Stimulated activated naive B cell treated with anti-CD40 and anti-IgM and Interleukin-4, amounts not matched to agents 10 μg/mL and 1 μg/mL and 100 μg/mL, for 72 hours (primary cell): ENCODE measurements at places on chromosomes 6 and 20.

GRCh38 chr6:43801495-43802181, 31.6 kb downstream of the VEGFA start:
- DNase-seq = no peak

GRCh38 chr20:23668477-23668951, 20.3 kb downstream of the CST4 start:
- peak; percentile 28 for DNase-seq

GRCh38 chr6:112286010-112286409, 31.6 kb upstream of the LAMA4 start:
- peak; percentile 3 for DNase-seq

DNA sequence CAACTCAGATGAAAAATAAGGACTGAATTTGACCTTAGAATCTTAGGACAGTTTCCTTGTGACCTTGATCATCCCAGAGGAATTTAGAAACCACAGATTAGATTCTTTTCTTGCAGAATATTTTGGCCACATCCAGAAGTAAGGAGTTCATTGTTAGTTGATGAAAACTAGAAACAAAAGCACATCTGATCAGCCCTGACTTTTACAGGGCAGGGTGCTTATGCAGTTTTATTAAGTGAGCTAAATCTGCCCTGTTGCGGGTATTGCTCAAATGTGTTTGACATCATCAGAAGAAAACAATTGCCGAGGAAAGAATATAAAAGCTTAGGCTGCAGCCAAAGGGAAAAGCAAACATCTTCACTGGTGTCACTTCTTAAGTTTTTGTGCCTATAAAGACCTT, 100.8 kb downstream of the MTFR2 start:
- DNase-seq = no peak

- DNase-seq = no peak
Measured at GRCh38 chr20:39851459-39851858, 837.6 kb downstream of the MAFB start.

- DNase-seq = no peak
Measured at GRCh38 chr20:61373055-61373399, 121.0 kb downstream of the CDH4 start.

- DNase-seq = no peak
Measured at GRCh38 chr20:34040300-34040995, 46.7 kb downstream of the RALY start.

GRCh38 chr6:89941031-89941762, 46.9 kb downstream of the GJA10 start:
- no peak for DNase-seq

GRCh38 chr6:111848262-111848812, 24.9 kb downstream of the FYN start:
- DNase-seq = no peak

- DNase-seq = no peak
Measured at GRCh38 chr6:57247603-57248002, 25.5 kb upstream of the RAB23 start.

- DNase-seq = no peak
Measured at GRCh38 chr20:25269057-25269832, 21.4 kb downstream of the PYGB start.

DNA sequence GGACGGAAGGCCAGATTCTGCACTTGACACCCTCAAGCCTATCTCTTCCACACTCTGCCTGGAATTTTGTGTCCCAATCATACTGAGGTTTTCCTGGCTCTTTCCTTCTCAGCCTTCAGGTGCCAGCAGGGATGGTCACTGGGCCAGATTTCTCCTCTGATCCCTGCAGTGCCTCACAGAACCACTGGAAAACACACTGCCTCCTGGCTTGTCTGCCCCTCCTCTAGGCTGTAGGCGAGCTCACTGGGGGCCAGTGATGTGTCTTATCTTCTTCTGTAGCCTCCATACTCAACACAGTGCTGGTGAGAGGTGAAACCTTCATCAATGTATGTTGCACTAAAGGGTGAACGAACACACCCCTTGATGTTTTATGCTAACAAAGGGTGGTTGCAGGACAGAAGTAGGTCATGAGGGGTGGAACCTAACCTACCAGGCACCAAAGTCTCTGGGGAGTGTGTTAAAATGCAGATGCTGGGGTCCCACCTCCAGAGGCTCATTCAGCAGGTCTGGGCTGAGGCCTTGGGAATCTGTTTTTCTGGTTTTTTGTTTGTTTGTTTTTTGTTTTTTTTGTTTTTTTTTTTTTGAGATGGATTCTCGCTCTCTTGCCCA, 80.3 kb downstream of the CDH26 start:
- DNase-seq = no peak

GRCh38 chr6:31070711-31071197, 41.6 kb downstream of the C6orf15 start:
- no peak for DNase-seq

- no peak for DNase-seq
Measured at GRCh38 chr6:25747477-25747876, 7.1 kb upstream of the SLC17A4 start.

DNA sequence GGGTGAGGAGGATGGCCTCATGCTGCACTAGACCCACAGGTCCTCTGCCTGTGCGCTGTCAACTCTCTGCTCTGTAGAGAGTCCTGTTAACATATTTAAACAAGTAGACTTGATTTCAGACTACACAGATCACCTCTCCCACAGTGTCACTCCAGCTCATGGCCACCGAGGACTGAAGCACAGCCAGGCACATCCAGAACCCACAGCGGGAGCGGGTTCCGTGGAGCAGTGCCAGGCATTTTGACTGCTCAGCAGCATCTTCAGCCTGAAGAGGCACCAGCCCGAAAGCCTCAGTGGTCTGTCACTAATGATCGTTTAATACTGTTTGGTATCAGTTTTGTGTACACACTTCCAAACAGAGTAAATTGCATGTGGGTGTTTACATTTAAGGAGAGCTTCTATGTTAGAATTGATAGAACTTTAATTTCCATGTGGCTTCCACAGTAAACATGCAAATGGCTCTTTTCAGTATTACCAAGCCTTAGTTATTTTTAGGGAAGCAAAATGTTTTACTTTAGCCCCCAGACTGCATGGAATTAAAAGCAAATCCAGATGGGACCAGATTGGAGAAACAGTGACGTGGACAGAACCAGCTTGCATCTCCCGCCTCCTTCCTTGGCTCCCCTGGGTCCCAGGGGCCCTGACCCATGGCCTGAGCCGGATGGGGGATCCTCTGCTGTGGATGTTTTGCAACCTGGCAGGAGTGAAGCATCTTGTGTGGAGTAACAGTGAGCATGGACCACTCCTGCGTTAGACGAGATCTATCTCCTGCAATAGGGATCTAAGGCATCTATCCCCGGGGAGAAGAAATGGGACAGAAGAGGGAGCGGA, 196.7 kb upstream of the CDH4 start:
- DNase-seq = no peak

GRCh38 chr6:163311830-163312229, 102.7 kb upstream of the QKI start:
- no peak for DNase-seq

DNA sequence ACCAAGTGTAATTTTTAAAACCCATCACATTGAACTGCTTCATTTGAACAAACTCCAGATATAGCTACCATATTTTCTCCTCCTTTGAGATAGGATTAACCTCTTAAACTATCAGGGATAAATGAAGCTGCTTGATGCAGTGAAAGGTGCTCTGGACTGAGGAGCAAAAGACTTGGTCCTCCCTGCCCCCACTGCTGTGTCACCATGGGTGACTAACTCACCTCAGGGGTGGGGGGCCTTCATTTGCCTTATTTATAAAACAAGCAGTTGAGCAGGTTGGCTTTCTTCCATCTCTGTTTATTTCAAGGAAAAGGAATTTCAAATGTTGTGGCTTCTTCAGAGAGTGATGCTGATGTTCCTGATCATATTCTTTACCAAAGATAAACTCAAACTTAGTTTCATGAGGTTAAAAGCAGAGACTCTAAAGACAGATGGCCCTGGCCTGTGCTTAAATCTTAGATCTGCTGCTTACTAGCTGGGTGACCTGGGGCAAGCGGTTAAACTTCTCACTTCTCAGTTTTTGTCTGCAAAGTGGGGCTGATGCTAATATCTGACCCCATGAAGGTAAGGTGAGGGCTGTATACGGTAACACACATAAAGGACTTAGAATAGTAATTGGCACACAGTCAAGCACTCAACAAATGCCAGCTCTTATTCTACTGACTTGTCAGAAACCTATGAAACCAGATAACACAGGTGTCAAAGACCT, 50.5 kb downstream of the FHL5 start:
- DNase-seq = no peak

DNA sequence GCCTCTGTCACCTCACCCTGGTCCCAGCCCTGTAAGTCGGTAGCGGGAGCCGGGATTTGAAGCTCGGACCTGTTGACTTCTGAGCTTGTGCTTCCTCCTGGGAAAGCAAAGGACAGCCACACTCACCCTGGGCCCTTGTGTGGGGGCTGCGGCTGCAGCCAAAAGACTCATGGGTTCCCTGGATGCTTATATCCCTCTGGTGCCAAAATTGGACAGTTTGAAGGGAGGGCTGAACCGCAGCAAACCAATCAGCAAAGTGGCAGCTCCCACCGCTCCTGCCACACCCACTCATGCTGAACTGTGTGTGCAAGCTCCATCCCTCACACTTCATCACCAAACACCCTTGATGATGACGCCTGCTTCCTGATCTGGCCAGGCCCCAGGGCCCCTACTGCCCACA, 3.9 kb upstream of the CCN5 start:
- no peak for DNase-seq
